PC-3 (cell line): ENCODE measurements at places on chromosomes 16 and 17.

- peak; percentile 44 for DNase-seq
Observed at GRCh38 chr16:31382485-31383161, 10.5 kb upstream of the ITGAD start.

DNA sequence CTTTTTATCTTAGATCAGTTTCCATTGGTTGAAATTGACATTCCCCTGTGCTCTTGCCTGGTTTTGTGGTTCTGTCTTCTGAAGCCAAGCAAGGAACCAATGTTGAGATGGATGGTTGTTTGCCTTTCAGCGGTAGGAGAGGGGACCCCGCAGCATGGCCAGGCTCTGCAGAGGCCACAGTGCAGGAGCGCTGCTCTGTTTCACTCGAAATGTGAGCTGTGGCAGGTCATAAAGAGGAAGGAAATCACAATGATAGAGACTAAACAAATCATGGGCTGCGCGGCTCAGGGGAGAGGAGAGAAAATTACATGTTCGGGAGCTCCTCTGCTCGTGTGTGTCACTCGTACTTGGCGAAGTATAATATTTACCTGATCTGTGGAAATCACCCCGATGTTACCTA lies 148.2 kb downstream of the SNX29 start:
- no peak for DNase-seq

DNA sequence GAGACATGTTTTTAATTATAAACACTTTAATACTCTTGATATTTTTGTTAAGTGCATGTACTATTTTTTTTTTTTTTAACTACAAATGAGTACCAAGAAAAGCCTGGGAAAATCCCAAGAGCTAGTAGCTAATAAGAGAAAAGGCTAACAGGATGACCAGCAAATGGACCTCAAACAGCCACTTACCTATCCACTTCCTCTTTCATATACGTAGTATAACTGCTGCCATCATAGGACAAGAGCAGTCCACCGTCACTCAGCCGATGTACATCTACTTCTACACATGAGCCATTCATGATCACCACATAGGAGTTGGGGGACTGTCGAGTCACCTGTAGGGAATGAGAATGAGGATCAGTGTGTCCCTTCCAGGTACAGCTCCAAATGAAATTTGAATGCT lies 128.0 kb upstream of the C17orf78 start:
- DNase-seq: no peak

DNA sequence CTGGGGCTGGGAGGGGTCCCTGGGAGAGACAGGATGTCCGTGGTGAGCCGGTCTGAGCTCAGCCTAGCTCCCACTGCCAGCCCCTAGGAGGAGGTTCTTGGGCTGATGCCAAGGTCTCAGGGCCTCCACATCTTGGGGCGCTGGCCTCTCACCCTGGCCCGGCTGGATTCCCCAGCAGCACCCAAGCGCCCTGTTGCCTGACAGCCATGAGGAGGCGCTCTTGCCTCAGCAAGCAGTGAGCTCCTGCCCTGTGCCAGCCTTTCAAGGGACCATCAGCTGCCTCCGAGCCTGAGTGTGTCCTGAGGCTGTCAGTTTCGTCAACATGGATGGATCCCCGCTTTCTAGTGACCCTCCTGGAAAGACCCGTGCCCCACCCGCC lies 234.9 kb upstream of the CIBAR2 start:
- no peak for DNase-seq

DNA sequence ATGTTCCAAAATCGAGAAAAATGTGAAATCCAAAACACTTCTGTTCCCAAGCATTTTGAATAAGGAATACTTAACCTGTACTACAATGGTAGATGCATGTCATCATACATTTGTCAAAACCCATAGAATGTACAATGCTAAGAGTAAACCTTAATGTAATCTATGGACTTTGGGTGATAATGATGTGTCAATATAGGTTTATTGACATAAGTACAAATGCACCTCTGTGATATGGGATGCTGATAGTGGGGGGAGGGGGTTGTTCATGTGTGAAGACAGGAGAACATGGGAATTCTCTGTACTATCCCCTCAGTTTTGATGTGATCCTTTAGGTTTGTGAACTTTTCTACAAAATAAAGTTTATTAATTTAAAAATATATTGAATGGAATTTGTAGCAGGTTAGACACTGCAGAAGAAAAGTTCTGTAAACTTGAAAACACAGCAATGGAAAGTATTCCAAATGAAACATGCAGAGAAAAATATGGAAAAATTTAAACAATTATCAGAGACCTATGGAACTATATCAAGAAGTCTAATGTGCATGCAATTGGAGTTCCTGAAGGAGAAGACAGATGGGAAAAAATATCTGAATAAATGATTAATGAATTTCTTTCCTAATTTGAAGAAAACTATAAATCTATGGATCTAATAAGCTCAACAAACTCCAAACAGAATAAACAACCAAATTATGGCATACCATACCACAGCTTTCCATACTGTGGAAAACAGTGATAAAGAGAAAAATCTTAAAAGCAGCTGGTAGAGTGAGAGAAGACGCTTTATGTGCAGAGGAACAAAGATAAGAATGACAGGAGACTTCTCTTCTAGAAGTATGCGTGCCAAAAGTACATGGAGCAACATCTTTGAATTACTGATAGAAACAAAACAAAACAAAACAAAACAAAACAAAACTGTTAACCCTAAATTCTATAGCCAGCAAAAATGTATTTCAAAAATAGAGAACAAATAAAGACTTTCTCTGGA lies 34.7 kb upstream of the MSI2 start:
- DNase-seq: no peak
